Subcutaneous adipose tissue (tissue), 4 donors: ENCODE measurements at places on chromosomes 13 and 19. TPM values are rescaled to one million over a fixed set of nuclear protein-coding genes. Genes with fewer than 3 reads are reported as not detected.

SYCN gene
- total RNA-seq, result not detected

SYT3 gene
- total RNA-seq, result not detected

TYROBP gene
- total RNA-seq, result 161 TPM

ZNF154 gene
- total RNA-seq, result 2.6 TPM

FAM124A gene
- 3.2 TPM for total RNA-seq

MEDAG gene
- 174 TPM for total RNA-seq

FUT2 gene
- total RNA-seq, result not detected

FPR3 gene
- 26.0 TPM for total RNA-seq

NLRP5 gene
- total RNA-seq, result not detected

GPC5 gene
- total RNA-seq, result not detected

JAK3 gene
- 2.3 TPM for total RNA-seq

RCBTB1 gene
- total RNA-seq, result 13.4 TPM

ZNF177 gene
- 3.4 TPM for total RNA-seq

C1QTNF9 gene
- not detected for total RNA-seq

EBI3 gene
- total RNA-seq, result 20.7 TPM

MEIOSIN gene
- total RNA-seq, result not detected

ZAR1L gene
- not detected for total RNA-seq

MYBPC2 gene
- total RNA-seq, result not detected

SHISA7 gene
- total RNA-seq, result not detected

KIR2DL4 gene
- not detected for total RNA-seq

ZNF726 gene
- total RNA-seq, result 1.3 TPM

IRF2BP1 gene
- 2.9 TPM for total RNA-seq

KLHL1 gene
- total RNA-seq, result not detected

SIGLEC12 gene
- not detected for total RNA-seq

SLC7A9 gene
- total RNA-seq, result not detected

AMER2 gene
- 9.5 TPM for total RNA-seq

GJA3 gene
- total RNA-seq, result not detected

FFAR3 gene
- total RNA-seq, result 0.44 TPM

CYSLTR2 gene
- total RNA-seq, result 0.33 TPM

CADM4 gene
- 0.57 TPM for total RNA-seq

FXYD7 gene
- 1.1 TPM for total RNA-seq

UGGT2 gene
- 59.7 TPM for total RNA-seq
